ENCODE measurements at places on chromosomes 3 and 15.
A peak's percentile ranks its signal among the peaks of the same experiment; 100 is the strongest.

- no peak for DNase-seq
Measured at GRCh38 chr15:32864051-32864450, 146.2 kb downstream of the GREM1 start.

DNA sequence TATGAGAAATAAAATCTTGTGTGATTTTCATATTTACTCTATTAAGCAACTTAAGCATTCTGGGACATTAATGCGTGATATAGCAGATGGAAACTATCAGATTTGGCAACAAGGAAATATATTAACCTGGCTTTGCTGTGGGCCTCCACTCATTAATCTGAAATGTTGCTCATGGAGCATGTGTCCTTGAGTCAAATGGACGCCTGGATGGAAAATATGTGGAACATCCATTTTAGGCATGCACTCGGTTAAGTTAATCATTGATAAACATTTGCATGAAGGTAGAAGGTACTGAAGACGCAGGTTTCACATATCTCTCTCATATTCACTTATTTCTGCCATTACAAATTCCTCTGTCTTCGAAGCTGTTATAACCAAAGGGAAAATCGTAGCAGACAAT lies 246.1 kb downstream of the NR2F2 start:
- DNase-seq: no peak

DNA sequence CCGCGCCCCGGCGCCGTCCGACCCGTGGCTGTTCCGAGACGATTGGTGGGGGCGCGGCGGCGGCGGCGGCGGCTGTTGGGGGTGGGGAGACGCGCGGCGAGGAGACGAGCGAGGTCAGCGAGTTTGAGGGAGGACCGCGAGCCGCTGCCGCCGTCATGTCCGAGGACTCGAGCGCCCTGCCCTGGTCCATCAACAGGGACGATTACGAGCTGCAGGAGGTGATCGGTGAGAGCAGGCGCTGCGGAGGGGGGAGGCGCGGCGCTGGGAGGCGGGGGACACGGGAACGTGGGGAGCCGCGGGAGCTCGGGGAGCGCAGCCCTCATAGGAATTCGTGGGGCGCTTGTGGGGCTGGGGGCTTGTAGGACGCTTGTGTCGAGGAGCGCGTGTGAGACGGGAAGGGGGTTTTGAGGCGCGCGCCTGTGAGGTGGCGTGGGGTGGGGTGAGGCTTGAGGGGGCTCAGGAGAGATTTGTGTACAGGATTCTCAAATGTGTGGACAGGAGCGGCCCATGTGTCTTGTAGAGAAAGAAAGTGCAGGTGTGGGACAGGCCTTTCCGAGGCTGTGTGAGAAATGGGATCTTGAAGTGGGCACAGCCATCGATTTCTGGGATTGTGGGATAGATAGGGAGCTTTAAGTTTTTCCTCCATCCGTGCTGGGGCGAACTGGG lies 518 bp downstream of the OXSR1 start:
- no peak for DNase-seq

DNA sequence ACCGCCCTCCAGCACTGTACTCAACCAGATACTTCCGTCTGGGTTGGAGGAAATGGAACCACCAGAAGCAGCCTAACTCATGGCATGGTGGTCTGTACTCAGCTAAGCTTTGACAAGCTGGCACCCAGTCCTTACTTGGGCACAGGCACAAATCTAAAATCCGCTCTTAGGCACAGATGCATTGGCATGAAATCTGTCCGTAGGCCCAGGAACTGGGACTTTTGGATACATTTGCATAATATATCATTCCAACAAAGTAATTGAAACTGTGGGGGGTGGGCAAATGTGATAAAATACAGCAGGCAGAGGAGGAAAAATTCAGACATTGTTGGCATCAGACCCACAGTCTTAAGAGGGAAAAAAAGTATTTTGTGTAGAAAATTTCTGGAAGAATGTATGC lies 75.4 kb downstream of the C3orf85 start:
- no peak for DNase-seq

- no peak for DNase-seq
Measured at GRCh38 chr15:80242802-80243201, 9.2 kb downstream of the CTXND1 start.

DNA sequence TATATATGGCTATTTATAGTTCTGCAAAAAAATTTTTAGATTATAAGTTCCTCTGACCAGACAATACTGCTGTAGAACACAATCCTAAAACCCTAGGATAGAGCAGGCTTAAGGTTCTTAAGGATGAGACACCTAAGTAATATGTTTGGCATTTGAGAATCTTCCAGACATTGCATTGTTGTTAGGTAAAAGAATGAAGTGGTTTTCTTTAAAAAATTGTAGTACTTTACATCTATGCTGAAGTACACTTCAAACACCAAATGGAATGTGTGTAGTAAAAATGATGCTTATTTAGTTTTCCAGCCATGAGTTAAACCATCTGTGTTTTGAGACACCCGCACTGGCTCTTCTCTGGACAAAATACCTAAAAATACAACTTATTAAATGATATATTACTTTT lies 857.7 kb downstream of the OTOL1 start:
- DNase-seq: no peak

DNA sequence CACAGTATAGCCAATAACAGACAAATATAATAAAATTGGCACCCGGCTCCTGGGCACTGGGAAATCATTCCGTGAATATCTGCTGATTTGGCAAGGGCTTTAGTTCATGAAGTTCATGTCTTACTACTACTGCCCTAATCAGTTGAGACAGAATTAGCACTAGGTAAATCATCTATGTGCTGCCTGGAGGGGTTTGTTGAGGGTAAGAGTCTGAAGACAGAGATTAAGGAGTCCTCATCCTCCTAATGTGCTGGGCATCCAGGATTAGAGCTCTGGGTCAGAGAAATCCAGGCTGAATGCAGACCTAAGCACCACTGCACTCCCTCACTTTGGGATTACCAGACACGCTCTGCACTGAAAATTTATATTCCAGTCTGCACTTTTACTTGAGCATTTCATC lies 2.0 kb downstream of the SAMD7 start:
- DNase-seq: no peak

- peak; percentile 72 for DNase-seq
Measured at GRCh38 chr3:193572426-193572908, 17.8 kb upstream of the ATP13A4 start.

DNA sequence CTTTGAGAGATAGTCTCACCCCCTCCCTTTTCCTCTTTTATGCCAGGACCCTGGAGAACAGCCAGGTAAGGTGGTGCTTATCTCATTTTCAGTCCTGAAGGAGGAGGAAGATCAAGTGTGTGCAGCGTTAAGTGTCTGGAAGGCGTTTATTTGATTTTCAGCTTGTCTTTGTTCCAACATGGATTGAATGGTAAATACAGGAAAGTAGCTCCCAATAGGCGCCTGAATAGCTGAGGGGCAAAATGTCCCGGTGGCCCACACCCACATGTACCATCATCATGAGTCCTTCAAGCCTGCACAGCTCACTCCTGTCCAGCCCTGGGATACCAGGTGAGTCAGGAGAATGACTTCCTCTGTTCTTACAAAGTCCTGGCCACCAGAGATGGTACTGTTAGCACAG lies 73.5 kb downstream of the CEMIP start:
- no peak for DNase-seq

- no peak for DNase-seq
Measured at GRCh38 chr3:29614954-29615353, 334.1 kb downstream of the RBMS3 start.

DNA sequence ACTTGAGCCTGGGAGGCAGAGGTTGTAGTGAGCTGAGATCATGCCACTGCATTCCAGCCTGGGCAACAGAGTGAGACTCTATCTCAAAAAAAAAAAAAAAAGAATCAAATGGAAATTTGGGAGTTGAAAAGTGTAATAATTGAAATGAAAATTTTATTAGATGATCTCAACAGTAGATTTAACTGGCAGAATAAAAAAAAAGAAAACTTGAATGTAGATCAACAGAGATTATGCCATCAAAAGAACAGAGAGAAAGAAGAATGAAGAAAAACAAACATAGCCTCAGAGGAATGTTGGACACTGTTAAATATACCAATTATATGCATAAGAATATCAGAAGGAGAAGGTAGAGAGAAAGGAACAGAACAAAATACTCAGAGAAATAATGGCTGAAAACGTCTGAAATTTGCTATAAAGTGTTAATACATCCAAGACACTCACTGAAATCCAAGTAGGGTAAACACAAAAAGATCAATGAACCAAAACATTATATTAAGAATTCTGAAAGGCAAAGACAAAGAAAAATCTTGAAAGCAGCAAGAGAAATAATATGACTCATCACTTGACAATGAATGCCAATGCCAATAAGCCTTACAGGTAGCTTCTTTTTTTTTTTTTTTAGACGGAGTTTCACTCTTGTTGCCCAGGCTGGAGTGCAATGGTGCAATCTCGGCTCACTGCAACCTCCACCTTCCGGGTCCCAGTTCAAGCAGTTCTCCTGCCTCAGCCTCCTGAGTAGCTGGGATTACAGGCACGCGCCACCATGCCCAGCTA lies 14.6 kb upstream of the ELP6 start:
- no peak for DNase-seq

Measured in DMS153 (cell line).